ENCODE measurements at places on chromosomes 7 and 10.

- no peak for DNase-seq
Observed at GRCh38 chr10:5737352-5737751, 52.7 kb downstream of the TASOR2 start.

GRCh38 chr10:9296190-9296589 lies 1241.7 kb downstream of the GATA3 start:
- DNase-seq, result no peak

DNA sequence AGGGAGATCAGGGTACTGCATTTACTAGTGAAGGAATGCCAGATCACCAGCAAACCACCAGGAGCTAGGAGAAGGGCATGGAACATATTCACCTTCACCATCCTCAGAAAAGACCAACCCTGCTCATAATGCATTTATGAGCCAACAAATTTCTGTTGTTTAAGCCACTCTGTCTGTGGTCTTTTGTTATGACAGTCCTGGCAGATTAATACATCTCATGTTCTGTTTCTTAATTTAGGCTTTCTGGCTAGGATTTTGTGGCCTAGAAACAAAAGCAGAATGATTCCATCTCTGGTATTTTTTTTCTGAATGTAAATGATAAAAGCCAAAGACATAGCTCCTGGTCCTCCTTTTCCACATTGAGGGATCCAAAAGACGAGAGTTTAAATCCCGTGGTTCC lies 797.9 kb downstream of the TYW1 start:
- DNase-seq, result no peak

GRCh38 chr10:104809288-104810090 lies 168.4 kb downstream of the SORCS3 start:
- DNase-seq, result no peak
